Stimulated activated CD4-positive, alpha-beta T cell treated with anti-CD3 and anti-CD28 coated beads, Interleukin-4, amount 100 ng/mL, for 24 hours (primary cell): ENCODE measurements at places on chromosomes 3 and 15.

DNA sequence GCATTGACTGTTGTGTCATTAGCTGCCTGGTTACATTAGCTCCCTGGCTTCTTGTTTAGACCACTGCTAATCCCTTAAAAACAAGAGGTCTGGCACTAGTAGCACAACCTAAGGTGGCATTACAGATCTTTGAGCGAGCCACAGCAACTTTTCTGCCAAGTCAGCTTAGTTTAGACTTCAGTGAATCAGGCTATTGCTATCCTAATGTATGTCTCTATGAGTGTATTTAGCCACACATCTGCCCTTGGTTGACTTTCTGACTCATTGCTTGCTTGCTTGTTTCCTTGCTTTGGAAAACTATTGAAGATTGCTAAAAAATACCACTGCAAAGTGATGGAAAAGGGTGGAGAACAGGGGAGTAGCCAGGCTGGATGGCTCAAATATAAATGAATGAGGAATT lies 50.2 kb downstream of the CHP1 start:
- DNase-seq = no peak

- DNase-seq = no peak
These were observed 13.5 kb downstream of the MCCC1 start for GRCh38 chr3:183085634-183086390.

GRCh38 chr3:73029321-73029796 lies 32.1 kb upstream of the EBLN2 start:
- no peak for DNase-seq

DNA sequence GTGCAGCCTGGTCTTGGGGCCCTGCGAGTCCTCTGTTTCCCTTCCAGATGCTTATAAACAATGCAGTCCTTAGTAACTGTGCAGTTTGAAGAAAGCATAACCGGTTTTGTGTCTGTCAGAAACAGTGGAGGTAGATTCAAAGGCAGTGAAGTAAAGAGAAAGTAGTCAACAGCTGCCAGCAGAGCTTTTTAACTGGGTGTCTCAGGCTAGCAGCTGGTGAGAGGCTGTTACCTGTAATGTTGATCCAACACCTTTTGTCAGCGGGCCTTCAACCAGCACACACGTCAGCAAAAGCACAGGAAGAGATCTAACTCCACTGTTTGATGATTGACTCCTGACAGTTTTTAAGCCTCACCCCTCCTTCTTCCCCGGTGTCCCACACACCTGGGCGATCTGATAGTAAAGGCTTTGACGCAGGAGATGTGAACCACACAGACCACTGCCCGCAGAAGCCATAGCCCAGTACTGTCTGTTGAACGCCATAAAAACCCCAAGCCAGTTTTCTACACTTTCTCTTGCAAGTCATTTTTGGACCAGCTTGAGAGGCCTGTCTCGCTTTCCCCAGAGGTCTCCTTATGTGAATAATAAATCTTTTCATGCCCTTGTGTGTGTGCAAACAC lies 178.0 kb downstream of the FMN1 start:
- DNase-seq = no peak
